ENCODE measurements at places on chromosomes 4 and X.

DNA sequence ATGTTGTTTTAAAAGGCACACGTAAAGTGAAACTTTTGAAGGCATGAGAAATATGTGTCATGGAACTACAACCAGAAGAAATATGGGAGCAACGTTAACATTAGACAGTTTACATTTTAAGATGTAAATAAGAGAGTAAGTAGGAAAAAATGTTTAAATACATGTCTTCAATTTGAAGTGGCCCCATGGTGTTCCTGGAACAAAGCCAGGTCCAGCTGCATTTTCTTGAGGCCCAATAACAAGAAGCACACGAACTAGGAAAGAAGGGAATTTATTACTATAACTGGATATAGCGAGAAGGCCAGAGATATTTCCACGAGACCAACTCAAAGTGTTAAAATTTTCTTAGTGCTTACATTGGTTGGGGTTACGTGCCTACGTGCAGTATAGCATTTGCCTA, 458.1 kb downstream of the KCTD8 start:
- no peak for DNase-seq

DNA sequence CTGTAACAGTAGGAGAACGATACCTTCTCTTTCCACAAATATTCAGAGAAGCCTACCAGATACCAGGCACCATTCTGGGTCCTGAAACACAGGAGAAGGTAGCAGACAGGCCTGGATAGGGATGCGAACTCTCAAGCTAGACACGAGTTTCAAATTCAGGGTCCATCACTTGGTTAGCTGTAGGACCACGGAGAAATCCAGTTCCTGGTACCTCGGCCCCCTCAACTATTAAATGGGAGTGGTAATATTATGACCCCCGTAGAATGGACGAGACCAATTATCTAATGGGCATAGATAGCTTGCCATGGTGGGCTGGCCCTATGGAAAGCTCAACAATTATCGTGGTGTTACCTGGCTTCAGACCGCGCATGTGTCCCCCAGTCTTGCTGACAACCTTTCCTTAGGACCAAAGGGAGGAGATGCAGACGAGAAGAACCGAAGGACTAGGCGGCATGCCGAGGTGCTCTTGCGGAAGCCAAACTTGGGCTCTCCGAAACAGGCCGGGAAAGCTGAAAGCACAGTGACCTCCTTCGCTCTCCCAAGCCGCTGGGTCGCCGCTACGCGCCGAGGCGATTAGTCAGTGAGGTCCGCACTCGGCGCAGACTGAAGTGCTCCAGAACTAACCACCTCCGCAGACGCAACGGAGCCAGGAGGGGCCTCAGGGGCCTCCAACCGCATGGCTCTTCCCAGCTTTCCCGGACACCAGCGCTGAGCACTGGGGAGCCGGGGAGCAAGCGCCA, 19.6 kb downstream of the NKX3-2 start:
- no peak for DNase-seq

- DNase-seq: no peak
Observed at GRCh38 chrX:22486296-22486695, 213.6 kb downstream of the CBLL2 start.

DNA sequence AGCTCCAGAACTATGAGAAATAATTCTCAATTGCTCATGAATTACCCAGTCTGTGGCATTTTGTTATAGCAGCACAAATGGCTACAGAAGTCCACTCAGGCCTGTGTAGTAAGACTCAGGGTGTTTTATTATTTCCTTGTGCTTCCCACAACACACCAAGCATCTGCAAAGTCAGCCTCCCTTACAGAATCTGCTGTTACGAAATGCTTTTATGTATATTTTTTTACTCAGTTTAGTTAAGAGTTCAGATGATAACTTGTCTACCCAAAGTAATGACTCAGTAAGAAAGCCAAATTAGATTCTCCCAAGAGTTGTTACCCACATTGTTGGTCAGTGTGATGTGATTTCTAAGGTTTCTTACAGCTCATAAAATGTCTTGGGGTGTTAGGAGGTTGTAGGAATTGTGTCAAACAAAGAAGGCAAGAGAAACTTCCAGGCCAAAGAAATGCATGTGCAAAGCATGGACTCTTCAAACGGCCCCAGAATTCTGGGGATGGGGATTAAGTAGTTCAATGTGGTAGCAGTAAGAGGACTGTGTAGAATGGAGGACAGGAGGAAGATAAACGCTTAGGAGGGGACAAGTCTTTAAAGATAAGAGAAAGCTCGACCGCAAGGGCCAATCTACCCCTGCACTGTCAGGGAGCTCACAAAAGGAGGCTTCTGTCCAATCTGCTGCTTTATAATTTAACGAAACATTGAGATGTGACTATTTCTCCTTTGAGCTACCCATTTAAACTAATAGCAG, 35.4 kb upstream of the TMEM184C start:
- no peak for DNase-seq

- DNase-seq: no peak
Observed at GRCh38 chr4:26345565-26345938, 24.7 kb downstream of the RBPJ start.

GRCh38 chrX:44459501-44459900, 83.2 kb downstream of the FUNDC1 start:
- no peak for DNase-seq

DNA sequence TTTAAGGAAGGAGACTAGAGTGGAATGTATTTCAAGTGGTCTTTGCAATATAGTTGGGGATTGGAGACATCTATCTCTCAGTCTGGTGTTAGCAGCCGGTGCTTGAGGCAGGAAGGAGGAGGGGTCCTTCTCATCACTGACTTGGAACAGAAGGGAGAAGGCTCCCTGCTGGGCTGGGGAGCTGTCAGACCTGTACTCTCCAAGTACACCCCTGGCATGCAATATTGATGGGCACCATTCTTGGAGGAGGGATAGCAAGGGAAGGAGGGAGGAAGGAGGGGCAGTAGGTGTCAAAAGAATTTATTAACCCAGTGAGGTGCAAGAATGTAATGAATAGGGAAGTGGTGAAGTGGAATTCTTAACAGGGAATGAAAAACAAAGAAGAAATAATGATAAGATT, 338.8 kb downstream of the UNC5C start:
- DNase-seq: no peak

- DNase-seq: no peak
Observed at GRCh38 chr4:10183462-10183861, 66.9 kb upstream of the WDR1 start.

- no peak for DNase-seq
Observed at GRCh38 chr4:164485136-164485535, 268.8 kb upstream of the SMIM31 start.

DNA sequence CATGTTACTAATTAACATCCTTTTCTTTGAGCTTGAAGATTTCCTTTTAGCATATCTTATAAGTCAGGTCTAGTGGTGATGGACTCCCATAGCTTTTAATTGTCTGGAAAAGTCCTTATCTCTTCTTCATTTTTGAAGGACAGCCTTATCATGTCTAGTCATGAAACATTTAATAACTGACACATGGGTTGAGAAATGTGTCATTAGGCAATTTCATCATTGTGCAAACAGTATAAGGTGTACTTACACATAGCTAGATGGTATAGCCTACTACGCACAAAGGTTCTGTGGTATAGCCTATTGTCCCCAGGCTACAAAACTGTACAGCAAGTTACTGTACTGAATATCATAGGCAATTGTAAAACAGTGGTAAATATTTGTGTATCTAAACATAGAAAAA, 34.5 kb upstream of the ALG13 start:
- DNase-seq: no peak

DNA sequence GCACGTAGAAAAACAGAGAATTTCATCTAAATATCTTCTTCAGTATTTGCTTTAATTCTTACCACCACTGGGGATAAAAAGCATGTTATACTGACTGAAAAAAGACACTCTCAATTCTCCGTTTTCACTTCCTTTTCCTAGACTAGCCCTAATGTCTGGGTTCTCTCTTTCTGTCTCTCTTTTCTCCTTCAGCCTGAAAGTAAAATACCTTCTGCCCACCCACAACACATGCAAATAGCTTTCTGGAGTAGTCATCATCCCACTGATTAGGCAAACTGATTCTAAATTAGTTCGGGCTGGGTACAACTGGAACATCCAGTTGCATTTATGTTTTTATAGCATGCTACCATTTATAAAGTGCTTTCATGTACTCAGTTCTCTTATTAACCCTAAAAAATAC, 142.4 kb upstream of the ANKRD50 start:
- no peak for DNase-seq

DNA sequence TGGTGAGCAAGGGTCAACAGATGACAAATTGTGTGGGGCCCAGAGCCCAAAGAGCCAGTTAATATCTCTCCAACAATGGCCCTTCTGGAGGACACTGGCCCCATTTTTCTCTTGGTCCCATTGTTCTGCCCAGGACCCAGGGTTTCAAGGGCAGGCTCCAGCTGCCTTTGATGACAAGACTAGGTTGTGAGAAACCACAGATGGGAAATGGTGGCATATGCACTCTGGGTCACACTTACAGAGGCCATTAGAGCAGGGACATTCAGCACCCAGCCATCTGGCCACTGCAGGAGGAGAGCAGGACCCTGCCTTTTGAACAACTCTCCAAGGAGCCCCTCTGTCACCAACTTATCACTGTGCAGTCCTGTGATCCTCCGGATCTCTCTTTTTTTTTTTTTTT, 49.7 kb upstream of the KIAA1210 start:
- no peak for DNase-seq

GRCh38 chr4:38925492-38926413, 58.1 kb downstream of the FAM114A1 start:
- DNase-seq: no peak

- no peak for DNase-seq
Observed at GRCh38 chr4:146458594-146458993, 63.1 kb downstream of the SLC10A7 start.

DNA sequence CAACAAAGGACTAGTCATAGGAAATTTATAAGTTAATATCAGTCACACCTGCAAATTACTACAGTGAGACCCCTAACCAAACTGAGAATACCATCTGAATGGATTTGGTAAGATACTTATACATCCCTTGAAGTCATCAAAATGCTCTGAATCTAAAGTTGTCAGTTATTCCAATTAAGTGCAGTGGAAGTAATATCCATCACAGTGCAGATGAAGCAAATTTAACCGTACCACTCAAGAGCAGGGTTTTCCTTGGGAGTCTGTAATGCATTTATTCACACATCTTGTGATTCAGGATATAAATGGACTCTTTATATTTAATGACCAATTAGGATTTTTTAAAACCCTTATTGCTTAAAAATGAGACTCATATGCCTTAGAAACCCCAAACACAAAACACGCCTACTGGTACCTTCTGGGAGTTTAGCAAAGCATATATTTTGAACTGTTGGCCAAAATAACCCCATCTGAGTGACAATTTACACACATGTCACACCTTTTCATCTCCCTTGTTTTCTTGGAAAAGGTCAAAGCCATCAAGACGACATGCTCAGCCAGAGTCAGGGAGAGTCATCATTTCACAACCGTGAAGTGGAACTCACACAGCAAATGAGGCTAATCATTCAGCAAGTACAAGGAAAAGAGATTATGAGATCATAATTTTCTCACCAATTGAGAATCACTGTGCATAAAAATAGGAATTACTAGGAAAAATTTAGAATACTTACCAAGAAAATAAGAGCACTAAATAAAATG, 303.7 kb downstream of the HNRNPD start:
- no peak for DNase-seq

GRCh38 chrX:28888416-28888815, 301.2 kb downstream of the IL1RAPL1 start:
- no peak for DNase-seq

DNA sequence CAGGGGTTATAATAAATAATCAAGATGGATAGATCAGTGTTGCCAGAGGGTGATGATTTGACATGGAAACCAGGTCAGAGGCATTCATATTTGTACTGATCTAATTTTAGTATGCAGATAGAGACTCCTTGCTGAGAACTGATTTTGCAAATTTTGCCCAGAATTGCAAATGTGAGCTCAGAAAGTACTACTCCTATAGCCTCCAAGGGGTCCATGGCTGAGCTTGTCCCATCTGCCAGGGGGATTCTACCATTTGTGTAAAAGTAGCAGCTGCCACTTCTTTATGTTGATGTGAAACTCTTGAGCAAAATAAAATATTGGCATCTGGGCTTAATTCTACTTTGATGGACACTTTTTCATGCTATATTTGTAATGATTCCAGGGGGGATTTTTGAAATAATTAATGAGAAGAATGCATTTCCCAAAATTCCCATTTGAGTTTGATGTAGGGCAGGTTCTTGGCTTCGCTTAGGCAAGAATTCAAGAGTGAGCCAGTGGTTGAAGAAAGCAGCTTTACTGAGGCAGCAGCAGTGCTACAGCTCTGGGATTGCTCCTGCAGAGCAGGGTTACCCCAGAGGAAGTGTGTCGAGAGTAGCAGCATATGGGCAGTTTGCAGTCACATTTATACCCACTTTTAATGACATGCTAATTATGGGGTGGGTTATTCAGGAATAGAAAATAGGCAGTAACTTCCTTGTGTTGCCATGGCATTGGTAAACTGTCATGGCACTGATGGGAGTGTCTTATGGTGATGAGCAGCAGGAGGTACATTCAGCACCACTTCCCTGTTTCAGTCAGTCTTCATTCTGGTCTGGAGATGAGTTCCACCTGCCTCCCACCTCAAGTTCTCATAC, 38.7 kb upstream of the DCLK2 start:
- no peak for DNase-seq

DNA sequence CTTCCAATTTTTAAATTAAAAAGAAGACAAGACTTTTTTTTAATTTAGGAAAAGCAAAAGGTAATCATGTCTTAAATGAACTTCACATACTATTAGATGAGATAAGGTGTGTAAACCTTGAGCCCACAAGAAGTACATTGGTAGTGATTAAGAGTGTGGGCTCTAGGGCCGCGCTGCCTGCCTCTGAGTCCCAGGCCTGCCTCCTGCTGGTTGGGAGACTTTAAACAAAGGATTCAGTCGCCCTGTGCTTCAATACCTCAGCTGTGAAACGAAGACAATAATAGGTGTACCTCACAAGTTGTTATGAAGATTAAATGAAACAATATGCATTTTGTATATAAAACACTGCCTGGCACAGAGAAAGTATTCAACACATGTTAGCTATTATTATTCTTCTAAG, 95.9 kb upstream of the MYOZ2 start:
- no peak for DNase-seq

DNA sequence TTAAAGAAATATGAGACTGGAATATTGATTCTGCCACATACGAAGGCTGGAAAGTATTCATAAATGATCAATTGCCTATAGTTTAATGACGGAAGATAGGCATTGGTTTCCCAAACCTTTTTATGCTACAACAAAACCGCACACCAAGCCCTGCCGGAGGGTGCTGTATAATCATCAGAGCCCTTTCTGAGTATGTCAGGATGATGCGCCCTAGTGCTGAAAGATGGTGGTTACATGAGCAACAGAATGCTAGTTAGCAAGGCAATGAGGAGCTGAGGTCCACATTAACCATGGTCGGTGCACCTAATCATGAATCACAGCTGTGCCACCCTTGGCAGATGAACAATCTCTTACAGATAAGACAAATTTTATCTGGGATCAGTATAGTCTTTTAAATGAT, 491.1 kb downstream of the PACRGL start:
- no peak for DNase-seq

GRCh38 chrX:49627086-49627777, 28.4 kb downstream of the GAGE1 start:
- DNase-seq: no peak

DNA sequence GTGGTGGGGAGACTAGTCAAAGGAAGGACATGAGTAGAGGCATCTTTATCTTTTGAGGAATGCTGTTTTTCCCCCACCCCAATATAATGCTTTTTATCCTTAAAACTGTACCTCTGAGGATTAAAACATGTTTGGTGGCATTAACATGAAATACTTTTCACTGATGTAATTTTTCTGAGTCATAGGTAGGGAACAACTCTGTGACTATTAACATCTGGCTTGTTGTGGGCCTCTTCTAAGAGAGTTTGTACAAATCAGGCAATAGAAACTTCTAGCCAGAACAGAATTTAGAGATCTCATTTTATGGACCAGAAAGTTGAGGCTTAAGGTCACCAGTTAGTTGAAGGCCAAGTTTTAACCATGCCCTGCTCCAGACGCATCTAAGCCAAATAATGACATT, 207.6 kb downstream of the SOX3 start:
- no peak for DNase-seq

Measured in activated CD8-positive, alpha-beta memory T cell treated with anti-CD3 and anti-CD28 coated beads for 4 hours (primary cell).